ENCODE measurements at places on chromosomes 6 and 20.

GRCh38 chr20:17449031-17449430 is 82.1 kb downstream of the BFSP1 start:
- DNase-seq = no peak

- no peak for DNase-seq
Measured at GRCh38 chr6:166588691-166589336, 2.3 kb upstream of the RAMACL start.

GRCh38 chr6:88166493-88167351 is 575 bp upstream of the CNR1 start:
- no peak for DNase-seq

- no peak for DNase-seq
Measured at GRCh38 chr6:160060920-160061447, 60.6 kb upstream of the SLC22A1 start.

GRCh38 chr6:10598084-10598960 is 77.2 kb downstream of the GCNT2 start:
- no peak for DNase-seq

All from T-cell (primary cell).